ENCODE measurements at places on chromosomes 7 and 10. TPM values are rescaled to one million over a fixed set of nuclear protein-coding genes. Genes with fewer than 3 reads are reported as not detected.

DNA sequence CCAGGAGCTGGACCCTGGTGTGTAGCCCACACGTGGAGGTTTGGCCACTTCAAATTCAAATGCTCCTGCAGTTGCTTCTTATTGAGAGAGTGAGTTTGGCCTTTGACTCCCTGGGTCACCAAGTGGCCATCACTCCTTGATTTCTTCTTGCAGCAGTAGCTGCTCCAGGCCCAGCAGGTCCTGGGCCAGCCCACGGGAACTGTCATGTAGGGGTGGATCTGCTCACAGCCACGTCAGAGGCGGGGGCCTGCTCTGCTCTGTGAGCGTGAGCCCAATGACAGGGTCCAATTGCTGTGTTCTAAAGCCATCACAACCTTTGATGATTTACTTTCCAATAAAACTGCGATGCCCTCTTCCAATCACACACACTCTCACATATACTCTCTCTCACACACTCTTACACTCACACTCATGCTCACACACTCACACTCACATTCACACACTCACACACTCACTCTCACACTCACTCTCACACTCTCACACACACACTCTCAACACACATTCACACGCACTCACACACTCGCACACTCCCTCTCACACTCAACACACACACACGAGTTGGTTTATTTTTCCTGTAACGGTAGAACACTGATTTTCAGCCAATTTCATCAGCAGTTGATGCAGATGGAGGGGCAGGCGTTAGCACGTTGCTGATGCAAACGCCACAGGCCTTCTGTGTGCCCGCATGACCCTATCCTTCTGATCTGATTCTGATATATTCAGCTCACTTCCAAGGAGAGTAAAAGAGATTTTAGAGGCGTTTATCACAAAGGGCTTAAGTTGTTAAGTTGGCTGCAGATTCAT lies 210.7 kb upstream of the PPP2R2D start:
- H3K27ac ChIP-seq: no peak overlapping the region
- no peaks in the 10 kb centered on the region for H3K36me3 ChIP-seq
- DNase-seq: no peak
- no peaks in the 10 kb centered on the region for H3K4me1 ChIP-seq
- no peak overlapping the region for H3K4me3 ChIP-seq
- peaks cover 2% of the 10 kb centered on the region for H3K27me3 ChIP-seq

DNA sequence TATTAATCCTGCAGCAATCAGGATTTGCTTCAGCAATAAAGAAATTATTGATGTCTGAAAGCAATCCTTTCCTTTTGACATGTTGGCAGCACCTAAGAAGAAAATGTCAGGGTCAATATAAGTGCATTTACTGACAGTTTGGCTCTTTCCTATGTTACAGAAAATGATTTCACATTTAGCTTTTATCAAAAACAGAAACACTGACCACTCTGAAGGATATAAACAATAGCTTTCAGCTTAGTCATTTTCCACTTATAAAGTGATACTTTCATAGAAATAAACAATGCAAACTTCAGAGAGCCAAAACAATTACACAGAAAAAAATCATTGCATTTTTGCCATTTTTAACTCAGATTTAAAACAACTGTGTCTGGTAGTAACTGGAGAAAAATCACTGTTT lies 325.6 kb upstream of the KAT6B start:
- no peak overlapping the region for H3K4me3 ChIP-seq
- no peaks in the 10 kb centered on the region for H3K27me3 ChIP-seq
- H3K4me1 ChIP-seq: no peaks in the 10 kb centered on the region
- H3K36me3 ChIP-seq: no peaks in the 10 kb centered on the region
- no peak overlapping the region for H3K27ac ChIP-seq
- no peak for DNase-seq

GRCh38 chr10:70887804-70888800 lies at the start of gene PCBD1:
Gene PCBD1, minus strand, starts transcription at chr10:70888565. Its CDS starts 32 bp downstream, at chr10:70888533.
- peak within 1 kb of the TSS; percentile 96 for H3K27ac ChIP-seq
- no peaks in the 10 kb centered on the region for H3K27me3 ChIP-seq
- H3K4me1 ChIP-seq: peaks cover 17% of the 10 kb centered on the region
- H3K4me3 ChIP-seq: peak within 1 kb of the TSS; percentile 69
- H3K36me3 ChIP-seq: no peaks in the 10 kb centered on the region

DNA sequence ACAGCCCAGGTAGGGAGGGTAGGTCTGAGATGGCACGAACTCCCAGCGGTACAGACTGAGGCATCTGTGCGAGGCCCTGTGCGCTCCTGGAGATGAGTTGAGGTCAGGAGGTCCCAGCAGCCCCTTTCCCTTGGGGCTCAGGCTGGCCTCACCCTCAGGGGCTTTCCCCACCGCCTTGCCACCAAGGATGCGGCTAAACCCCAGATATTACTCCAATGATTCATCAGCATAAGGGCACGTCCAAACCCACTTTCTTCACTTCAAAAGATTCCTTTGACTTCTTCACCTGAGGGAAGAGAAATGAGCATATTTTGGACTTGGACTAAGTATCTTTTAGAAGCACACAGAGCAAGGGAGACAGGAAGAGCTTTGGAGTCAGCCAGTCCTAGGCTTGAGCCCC lies 20.3 kb downstream of the UROS start:
- no peak overlapping the region for H3K27ac ChIP-seq
- no peak overlapping the region for H3K4me3 ChIP-seq
- H3K27me3 ChIP-seq: no peaks in the 10 kb centered on the region
- no peak for DNase-seq
- no peaks in the 10 kb centered on the region for H3K4me1 ChIP-seq
- peaks cover 81% of the 10 kb centered on the region for H3K36me3 ChIP-seq

- no peaks in the 10 kb centered on the region for H3K36me3 ChIP-seq
- no peak for DNase-seq
- no peak overlapping the region for H3K27ac ChIP-seq
- no peaks in the 10 kb centered on the region for H3K4me1 ChIP-seq
- no peaks in the 10 kb centered on the region for H3K27me3 ChIP-seq
- no peak overlapping the region for H3K4me3 ChIP-seq
Measured at GRCh38 chr10:84563868-84564267, 235.5 kb downstream of the CCSER2 start.

DNA sequence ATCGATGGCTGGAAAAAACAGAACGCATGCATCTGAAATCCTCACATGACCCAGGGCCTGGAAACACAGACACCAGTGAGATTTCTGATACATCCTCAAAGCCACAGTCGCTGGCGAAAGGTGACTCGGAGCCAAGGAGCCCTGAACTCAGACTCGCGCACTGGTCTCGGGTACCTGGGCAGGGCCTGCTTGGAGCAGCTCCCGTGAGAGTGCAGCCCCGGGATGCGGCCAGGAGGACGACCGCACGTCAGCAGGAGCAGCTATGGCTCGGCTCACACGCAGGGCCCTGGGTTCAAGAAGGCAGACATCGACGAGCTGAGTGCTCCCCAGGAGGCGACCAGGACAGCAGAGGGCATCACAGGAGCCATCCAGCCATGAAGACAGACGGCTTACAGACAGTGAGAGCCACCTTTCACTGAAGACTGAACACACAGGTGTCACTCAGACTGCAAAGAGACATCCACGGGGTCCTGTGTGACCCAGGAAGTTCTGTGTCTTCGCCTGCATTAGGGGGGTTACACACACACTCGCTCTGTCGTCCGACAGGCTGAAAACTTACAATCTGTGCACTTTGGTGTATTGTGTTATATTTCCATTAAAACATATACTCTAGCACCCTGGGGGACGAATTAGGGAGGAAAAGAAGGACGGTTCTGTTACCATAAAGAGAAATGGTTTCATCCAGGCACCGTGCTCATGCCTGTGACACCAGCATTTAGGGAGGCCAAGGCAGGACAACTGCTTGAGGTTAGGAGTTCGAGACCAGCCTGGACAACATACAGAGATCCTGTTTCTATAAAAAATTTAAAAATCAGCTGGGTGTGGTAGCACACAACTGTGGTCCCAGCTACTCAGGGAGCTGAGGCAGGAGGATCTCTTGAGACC lies 227.7 kb downstream of the MAD1L1 start:
- no peaks in the 10 kb centered on the region for H3K27me3 ChIP-seq
- H3K27ac ChIP-seq: no peak overlapping the region
- H3K36me3 ChIP-seq: no peaks in the 10 kb centered on the region
- no peaks in the 10 kb centered on the region for H3K4me1 ChIP-seq

- DNase-seq: peak; percentile 45
- H3K27me3 ChIP-seq: no peaks in the 10 kb centered on the region
- H3K27ac ChIP-seq: peak overlapping the region; percentile 98
- peaks cover under 1% of the 10 kb centered on the region for H3K36me3 ChIP-seq
- H3K4me1 ChIP-seq: peaks cover 27% of the 10 kb centered on the region
- peak overlapping the region; percentile 98 for H3K4me3 ChIP-seq
Measured at GRCh38 chr7:4774658-4775249, 669 bp upstream of the AP5Z1 start.

GRCh38 chr10:110773693-110774068 lies 98.0 kb upstream of the PDCD4 start:
- peaks cover 45% of the 10 kb centered on the region for H3K4me1 ChIP-seq
- no peak overlapping the region for H3K4me3 ChIP-seq
- DNase-seq: no peak
- no peaks in the 10 kb centered on the region for H3K36me3 ChIP-seq
- peak overlapping the region; percentile 50 for H3K27ac ChIP-seq

- H3K27me3 ChIP-seq: no peaks in the 10 kb centered on the region
- peaks cover 38% of the 10 kb centered on the region for H3K4me1 ChIP-seq
- no peak overlapping the region for H3K4me3 ChIP-seq
- no peaks in the 10 kb centered on the region for H3K36me3 ChIP-seq
- no peak for DNase-seq
Measured at GRCh38 chr7:131346885-131347592, 19.4 kb downstream of the MKLN1 start.

GRCh38 chr10:49313501-49314070 lies 14.6 kb downstream of the C10orf71 start:
- H3K4me3 ChIP-seq: no peak overlapping the region
- H3K27me3 ChIP-seq: no peaks in the 10 kb centered on the region
- peak overlapping the region; percentile 96 for H3K27ac ChIP-seq
- H3K4me1 ChIP-seq: peaks cover 41% of the 10 kb centered on the region

GRCh38 chr7:151110236-151110940 lies 24.1 kb downstream of the AGAP3 start:
- H3K27ac ChIP-seq: no peak overlapping the region
- DNase-seq: no peak
- no peaks in the 10 kb centered on the region for H3K36me3 ChIP-seq
- no peak overlapping the region for H3K4me3 ChIP-seq
- H3K27me3 ChIP-seq: no peaks in the 10 kb centered on the region

- no peaks in the 10 kb centered on the region for H3K36me3 ChIP-seq
- no peaks in the 10 kb centered on the region for H3K4me1 ChIP-seq
- no peak for DNase-seq
- H3K27me3 ChIP-seq: no peaks in the 10 kb centered on the region
Measured at GRCh38 chr7:148828965-148829364, 55.1 kb downstream of the EZH2 start.

GRCh38 chr10:12766223-12766622 lies 235.3 kb downstream of the CCDC3 start:
- no peak for DNase-seq
- H3K4me1 ChIP-seq: no peaks in the 10 kb centered on the region

GRCh38 chr10:10960534-10960933 lies 57.1 kb upstream of the CELF2 start:
- DNase-seq: no peak
- no peak overlapping the region for H3K27ac ChIP-seq
- no peaks in the 10 kb centered on the region for H3K27me3 ChIP-seq
- H3K4me3 ChIP-seq: no peak overlapping the region
- H3K4me1 ChIP-seq: no peaks in the 10 kb centered on the region

GRCh38 chr10:44911081-44911540 lies at the start of gene TMEM72:
Gene TMEM72, plus strand, starts transcription at chr10:44911337. Its CDS starts 176 bp downstream, at chr10:44911513.
- H3K4me1 ChIP-seq: peaks cover 21% of the 10 kb centered on the region
- H3K4me3 ChIP-seq: no peak within 1 kb of the TSS
- H3K27me3 ChIP-seq: no peaks in the 10 kb centered on the region

DNA sequence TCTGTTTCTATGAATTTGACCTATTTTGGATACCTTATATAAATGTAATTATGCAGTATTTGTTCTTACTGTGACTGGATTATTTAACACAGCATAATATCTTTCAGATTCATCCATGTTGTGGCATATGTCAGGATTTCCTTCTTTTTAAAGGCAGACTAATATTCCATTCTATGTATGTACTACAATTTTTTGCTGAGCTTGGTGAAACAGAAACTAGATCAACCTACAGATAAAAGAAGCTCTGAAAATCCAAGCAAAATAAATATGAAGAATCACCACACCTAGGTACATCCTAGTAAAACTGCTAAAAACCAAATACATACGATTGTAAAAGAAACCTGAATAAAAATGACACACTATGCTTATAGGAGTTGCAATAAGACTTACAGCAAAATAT lies 300.5 kb downstream of the HTR7 start:
- no peaks in the 10 kb centered on the region for H3K4me1 ChIP-seq
- no peaks in the 10 kb centered on the region for H3K27me3 ChIP-seq
- no peak overlapping the region for H3K27ac ChIP-seq
- DNase-seq: no peak
- no peaks in the 10 kb centered on the region for H3K36me3 ChIP-seq

DNA sequence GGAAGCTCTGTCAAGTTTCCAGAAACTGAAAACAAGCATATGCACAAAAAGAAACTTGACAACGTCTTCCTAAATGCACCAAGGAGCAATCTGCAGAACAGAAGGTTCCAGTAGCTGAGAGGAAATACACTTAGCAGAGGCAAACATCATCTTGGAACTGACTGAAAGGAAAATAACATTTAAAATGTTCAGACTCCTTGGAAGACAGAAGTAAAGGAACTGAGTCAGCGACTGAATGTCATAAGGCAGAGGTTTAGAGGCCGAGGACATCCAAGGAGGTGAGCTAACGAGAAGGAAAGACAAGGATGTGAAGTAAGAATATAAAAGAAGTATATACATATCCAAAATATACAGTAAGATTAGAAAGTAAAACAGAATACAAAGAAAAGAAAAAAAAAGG lies 24.1 kb downstream of the SEMA3D start:
- no peak for DNase-seq
- H3K27me3 ChIP-seq: no peaks in the 10 kb centered on the region
- H3K4me3 ChIP-seq: no peak overlapping the region
- no peaks in the 10 kb centered on the region for H3K4me1 ChIP-seq
- H3K27ac ChIP-seq: no peak overlapping the region

DNA sequence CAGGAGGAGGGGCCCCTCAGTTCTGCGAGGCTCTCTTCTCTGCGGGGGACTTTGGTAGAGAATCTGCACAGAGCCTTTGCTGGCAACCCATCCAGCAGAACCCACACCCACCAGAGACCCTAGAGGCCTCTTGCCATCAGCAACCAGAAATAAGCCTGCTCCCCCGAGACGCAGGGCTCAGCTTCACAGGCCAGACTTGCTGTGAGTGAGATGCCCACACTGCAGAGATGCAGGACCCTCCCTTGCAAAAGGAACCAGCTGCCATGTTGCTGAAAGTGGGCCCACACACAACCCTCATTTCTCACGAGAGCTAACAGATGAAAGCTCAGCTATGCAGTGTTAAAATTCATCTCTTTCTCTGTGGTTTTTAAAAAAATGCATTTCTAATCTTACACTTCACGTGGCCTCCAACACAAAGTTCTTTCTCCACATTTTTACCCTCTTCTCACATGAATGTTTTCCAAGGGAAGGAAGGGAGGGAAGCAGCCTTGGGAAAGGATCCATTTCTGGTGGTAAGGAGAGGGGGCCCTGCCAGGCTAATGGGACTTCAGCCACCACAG lies 171.6 kb downstream of the CCDC3 start:
- H3K36me3 ChIP-seq: no peaks in the 10 kb centered on the region
- no peak overlapping the region for H3K27ac ChIP-seq
- no peak for DNase-seq
- no peaks in the 10 kb centered on the region for H3K27me3 ChIP-seq

- no peaks in the 10 kb centered on the region for H3K36me3 ChIP-seq
- no peak overlapping the region for H3K27ac ChIP-seq
- DNase-seq: no peak
- H3K4me1 ChIP-seq: no peaks in the 10 kb centered on the region
- H3K4me3 ChIP-seq: no peak overlapping the region
- H3K27me3 ChIP-seq: no peaks in the 10 kb centered on the region
Measured at GRCh38 chr10:28434063-28434462, 98.9 kb upstream of the WAC start.

The SLIT1 gene
- 0.13 TPM for total RNA-seq

The OR6B1 gene
- total RNA-seq: not detected

The POLR3A gene
- total RNA-seq: 15.8 TPM

The NKX6-2 gene
- total RNA-seq: 0.09 TPM

All from gastrocnemius medialis (tissue), 4 donors.